ENCODE measurements at places on chromosomes 2 and 18.

DNA sequence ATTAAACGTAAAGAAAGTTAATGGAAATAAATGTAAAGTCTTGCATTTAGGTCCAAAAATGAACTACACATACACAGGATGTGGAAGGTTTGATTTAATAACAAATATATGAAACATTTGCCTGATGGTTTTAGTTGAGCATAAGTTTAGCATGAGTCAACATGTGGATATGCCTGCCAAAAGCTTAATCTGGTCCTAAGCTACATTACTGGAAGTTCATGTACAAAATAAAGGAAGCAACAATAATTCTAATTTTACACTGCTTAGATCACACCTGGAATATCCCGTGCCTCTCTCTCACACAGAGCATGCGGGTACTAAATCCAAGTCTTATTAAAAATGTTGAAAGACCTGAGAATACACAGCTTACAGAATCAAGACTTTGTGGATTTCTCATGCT is 276.5 kb upstream of the NRP2 start:
- DNase-seq: no peak

GRCh38 chr2:170996316-170996715 is 67.3 kb downstream of the GORASP2 start:
- DNase-seq: no peak

DNA sequence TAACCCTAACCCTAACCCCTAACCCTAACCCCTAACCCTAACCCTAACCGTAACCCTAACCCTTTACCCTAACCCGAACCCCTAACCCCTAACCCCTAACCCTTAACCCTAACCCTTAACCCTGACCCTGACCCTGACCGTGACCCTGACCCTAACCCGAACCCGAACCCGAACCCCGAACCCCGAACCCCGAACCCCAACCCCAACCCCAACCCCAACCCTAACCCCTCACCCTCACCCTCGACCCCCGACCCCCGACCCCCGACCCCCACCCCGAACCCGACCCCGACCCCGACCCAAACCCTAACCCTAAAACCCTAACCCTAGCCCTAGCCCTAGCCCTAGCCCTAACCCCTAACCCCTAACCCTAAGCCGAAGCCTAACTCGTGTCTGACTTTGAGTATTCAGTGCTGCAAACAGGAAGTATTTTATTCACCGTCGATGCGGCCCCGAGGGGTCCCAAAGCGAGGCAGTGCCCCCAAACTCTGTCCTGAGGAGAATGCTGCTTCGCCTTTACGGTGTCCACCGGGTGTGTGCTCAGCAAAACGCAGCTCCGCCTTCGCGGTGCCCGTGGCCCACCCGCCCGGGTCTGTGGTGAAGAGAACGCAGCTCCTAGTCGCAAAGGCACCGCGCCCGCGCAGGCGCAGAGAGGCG is 36.0 kb downstream of the FAM110C start:
- DNase-seq: no peak

GRCh38 chr18:46320928-46321711 is 216.9 kb downstream of the HAUS1 start:
- DNase-seq: no peak

DNA sequence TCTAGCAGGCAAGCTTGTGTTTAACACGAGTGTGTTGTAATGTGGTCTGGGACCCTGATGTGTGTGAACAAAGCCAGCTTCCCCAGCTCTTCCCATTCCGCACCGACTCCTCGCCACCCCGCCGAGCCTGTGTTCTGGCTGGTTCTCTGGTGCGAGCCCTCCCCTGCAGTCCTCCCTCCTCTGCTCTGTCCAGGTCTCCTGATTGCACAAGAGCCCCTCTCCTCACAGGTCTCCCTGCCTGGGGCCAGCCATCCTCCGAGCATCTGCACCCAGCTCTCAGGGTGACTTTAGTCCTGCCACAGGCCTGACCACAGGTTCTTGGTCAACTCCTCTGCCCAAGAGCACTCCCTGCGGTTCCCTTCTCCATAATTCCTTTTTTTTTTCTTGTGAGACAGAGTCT is 13.2 kb downstream of the SLC66A3 start:
- no peak for DNase-seq

- no peak for DNase-seq
These were observed 25.3 kb downstream of the ITM2C start for GRCh38 chr2:230889911-230890601.

DNA sequence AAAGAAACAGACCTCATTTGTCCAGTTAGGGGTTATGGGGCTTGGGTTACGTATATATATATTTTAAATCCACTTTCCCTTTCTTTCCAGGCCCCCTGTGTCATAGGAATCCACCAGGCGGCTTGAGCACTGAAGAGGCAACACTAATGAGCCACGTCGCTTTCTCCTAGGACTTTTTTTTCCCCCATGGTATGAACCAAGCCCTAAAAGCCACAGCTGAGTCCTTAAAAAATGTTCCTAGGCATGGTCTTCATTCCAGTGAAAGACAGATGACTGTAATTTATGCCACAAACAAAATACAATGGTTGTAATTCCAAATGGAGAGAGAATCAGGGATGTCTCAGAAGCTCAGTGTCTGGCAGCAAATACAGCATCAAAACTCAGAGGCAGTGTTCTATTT is 146.8 kb downstream of the EPHA4 start:
- DNase-seq: no peak

Measured in NCI-H510A (cell line).